Posterior cingulate gyrus (tissue), 11 donors: ENCODE measurements at places on chromosomes 6 and 20.
A peak's percentile ranks its signal among the peaks of the same experiment; 100 is the strongest.

GRCh38 chr6:79719248-79719960 is 88.3 kb downstream of the SH3BGRL2 start:
- peak; percentile 84 for DNase-seq

- no peak for DNase-seq
These were observed 102.8 kb downstream of the TMEM242 start for GRCh38 chr6:157220485-157220884.

DNA sequence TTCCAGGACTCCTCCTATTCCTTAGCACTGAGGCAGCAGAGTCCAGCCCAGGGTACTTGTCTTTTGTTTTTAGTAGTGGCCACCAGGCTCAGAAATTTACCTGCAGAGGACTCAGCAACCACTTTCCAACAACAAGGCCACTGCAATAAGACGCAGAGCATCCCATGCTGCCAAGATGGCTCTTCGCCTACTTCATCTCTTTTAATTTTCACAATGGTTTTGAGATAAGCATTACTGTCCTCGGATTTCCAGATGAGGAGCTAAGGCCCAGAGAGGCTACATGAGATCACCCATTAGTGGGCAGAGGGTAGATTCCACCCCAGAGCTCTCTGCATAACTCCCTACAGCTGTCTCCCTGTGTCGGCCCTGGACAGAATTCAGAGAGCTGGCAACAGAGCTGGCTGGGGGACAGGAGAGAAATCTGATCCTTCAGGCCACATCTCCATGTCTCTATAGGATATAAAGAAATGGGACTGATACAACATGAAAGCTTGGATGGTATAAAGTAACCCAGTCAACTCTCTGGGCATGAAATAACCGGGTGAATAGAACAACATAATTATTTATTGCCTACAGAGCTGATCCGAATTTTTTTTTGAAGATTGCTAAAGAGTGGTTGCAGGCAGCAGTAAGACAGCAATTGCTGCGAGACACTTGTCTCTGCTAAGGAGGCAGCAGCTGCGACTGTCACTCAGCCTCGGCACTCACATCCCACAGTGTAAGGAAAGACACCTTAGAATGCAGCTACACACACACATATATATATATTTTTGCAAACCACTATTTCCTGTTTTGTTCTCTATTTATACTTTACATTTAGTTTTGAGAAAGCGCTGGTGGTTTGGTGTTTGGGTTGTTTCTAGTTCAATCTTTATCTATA is 37.2 kb downstream of the SCML4 start:
- DNase-seq, result no peak

DNA sequence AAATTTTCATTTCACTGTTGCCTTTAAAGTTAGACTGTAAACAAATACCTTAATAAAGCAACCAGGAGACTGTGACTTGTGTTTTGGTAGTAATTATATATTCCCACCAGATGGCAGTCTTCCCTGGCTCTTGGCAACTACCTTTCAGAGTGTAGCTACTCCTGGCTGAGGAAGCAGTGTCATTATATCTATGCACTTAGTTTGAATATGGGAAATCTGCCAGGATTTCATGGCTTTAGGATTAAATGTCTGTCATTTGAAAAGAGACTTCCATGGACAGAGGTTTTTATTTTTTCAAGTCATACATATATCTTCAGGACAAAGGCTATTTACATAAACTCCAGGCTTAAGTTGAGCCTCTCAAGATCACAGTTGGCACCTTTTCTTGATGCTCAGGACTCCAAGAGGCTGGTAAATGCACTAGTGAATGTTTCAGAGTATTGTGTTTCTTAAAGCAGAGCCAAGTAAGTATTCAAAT is 160.1 kb downstream of the C6orf58 start:
- DNase-seq, result no peak

DNA sequence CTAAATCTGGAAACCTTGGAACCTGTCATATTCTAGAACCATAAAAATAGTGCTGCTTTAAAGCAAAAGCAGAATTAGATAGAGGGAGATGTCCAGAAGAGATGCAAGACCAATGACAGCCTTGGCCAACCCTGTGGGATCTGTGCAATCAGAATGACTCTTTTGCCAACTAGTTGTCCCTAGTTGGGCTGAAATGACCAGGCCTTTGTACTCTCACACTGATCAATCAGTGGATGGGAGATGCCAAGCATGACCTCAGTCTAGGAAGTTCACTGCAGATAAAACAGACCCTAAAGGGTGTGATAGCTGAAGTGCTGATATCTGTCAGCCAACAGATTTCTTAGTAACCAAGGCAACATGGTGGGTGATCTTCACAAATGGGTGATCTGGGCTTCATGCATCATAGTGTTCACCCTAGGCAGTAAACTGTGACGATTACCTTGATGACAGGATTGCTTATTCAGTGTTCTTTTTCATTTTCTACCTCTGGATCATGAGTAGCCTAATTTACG is 52.1 kb downstream of the BCKDHB start:
- DNase-seq, result no peak

GRCh38 chr6:25086500-25087091 is 150.8 kb upstream of the RIPOR2 start:
- DNase-seq, result no peak

DNA sequence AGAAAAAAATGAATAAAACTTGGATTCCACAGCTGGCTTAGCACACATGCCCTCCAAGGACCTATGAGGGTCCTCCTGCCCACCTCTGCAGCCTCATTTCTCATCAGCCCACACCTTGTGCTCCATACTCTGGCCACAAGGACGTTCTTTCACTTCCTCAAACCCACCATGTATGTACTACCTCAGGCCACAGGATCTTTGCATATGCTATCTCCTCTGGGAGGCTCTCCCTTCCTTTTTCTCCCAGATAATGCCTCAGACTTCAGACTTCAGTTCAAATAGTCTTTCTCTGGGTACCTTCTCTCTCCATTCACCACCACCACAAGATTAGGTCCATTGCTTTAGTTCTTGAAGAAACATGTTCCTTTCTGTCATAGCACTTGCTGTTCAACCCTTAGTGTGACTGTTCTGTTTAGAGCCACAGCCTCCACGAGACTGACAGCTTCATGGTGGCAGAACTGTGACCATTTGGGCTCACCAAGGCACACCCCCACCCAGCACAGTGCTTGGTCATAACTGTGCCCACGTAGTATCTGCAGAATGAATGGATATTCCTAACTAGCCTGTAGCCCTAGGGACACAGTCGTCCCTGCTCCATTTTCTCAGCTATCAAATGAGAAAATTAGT is 146.7 kb upstream of the LRFN2 start:
- no peak for DNase-seq

DNA sequence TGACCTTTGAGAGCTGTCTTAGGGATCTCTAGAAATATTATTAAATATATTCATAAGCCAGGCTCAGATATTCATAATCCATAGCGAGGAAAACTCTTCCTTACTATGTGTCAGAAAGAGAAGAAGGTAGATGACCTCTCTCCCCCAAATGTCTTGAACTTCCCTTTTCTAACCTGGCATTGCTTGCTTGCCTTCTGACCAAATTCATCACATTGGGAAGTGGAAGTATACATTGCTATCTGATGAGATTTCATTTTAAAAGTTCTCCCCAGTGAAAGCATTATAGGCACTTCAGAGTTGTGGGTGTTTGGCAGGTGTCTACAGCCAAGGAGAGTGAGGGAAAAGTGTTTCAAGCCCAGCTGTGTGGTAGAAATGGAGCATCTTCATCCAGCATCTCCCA is 197.3 kb downstream of the ZFAND3 start:
- no peak for DNase-seq

DNA sequence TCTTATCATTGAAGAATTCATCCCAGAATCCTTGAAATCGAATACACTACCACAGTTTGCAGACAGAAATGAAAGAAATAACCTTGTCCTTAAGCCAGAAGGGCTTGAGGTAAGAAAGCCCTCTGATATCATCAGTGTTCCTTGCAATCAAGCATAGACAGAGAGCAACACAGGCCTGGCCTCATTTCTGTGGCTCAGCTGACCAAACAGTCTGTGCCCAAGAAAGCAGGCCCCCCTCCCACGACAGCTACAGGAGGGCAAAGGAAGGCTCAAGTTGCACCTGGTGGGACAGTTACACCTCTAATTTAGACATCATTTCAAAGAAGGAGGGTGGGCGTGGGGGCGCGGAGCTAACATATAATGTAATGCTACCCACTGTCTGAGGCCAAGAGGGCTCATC is 21.6 kb downstream of the KIF16B start:
- DNase-seq, result no peak

- DNase-seq, result no peak
These were observed 42.6 kb downstream of the KCNS1 start for GRCh38 chr20:45058168-45058850.

DNA sequence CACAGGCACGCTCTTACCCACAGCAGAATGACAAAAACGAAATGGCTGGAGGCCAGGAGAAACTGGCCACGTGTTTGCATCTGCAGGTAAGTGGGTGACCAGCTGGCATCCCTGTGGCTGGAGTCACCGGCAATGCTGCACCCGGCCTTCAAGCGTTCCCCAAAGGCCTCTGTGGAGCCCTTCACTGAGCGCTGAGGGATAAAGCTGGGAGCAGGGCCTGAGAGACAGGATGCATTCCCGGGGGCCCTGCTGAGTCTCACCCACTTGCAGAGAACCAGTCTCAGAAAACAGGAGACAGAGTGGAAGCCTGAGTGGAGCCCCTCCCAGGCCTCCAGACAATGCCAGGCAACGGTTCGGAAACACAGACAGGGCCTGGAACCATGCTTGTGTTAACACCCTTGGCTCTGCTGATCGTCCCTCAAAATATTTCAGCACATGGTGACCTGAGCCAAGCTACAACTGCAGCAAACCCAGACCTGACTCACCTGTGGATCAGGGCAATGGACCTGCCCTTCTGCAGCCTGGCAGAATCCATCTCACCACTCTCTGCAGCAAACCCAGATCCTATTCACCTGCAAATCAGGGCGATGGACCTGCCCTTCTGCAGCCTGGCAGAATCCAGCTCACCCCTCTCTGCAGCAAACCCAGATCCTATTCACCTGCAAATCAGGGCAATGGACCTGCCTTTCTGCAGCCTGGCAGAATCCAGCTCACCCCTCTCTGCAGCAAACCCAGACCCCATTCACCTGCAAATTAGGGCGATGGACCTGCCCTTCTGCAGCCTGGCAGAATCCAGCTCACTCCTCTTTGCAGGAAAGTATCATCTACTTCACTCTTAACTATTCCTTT is 39.8 kb downstream of the TBXT start:
- no peak for DNase-seq

- no peak for DNase-seq
These were observed 40.0 kb downstream of the IYD start for GRCh38 chr6:150408842-150409241.

DNA sequence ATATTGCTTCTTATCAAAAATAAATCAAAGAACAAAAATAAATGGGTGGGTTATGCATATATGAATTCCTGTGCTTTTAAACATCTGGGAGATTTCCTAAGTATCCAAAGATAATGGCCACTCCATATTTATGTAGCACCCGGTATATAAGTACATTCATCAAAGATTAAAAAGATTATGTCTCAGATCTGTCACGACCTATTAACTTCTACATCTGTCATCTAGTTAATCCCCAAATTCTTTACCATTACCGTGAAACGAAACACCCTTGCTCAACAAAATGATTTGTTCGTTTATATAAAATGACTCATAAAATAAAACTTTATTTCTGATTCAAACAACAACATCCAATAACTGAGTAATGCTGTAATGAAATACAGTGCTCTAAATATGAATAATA is 64.8 kb upstream of the FOXQ1 start:
- DNase-seq, result no peak
